Adipocyte (in vitro differentiated cells): ENCODE measurements at places on chromosomes 5 and 9.

DNA sequence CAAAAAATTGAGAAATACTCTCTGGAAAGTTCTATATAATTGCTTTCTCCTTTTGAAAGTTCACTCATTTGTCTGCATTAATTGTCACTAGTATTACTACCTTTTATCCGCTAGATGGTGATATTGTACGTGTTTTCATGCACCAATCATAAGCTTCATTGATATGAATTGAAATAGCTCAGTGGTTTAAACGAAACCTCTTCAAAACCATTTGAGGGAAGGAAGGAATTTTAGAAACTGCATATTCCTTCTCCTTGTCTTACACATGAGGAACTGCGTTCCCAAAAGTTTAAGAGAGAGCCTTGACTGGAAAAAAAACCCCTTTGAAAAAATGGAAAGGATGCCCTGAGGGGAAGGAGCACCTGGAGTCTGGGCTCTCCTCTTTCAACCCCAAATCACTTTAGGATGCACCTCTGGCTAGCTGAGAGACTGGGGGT lies 98.6 kb downstream of the YTHDC2 start:
- DNase-seq, result peak; percentile 76

GRCh38 chr5:110321117-110321516 lies 405.4 kb downstream of the TMEM232 start:
- DNase-seq, result peak; percentile 75

- no peak for DNase-seq
Measured at GRCh38 chr5:114716955-114717354, 355.1 kb downstream of the KCNN2 start.

- no peak for DNase-seq
Measured at GRCh38 chr5:57695179-57695578, 212.6 kb upstream of the ACTBL2 start.

DNA sequence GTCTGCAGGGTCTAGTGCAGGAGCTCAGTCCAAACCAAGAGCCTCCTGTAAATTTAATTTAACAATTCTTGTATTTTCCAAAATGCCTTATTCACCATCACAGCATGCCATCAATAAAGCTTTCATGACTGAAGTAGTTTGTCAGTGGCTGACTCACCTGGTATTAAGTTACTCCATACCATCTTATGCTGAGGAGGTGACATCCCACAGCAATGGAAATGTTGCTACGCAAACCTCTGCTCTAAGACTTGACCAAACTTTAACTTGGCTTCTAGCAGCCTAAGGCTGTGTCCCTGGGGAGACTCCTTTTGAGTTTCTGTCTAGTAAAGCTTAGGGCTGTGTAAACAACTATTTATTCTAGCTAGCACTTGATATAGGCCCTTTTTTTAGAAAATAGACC lies 1231.3 kb upstream of the CDH18 start:
- DNase-seq, result peak; percentile 17

GRCh38 chr5:147223343-147223742 lies 11.5 kb upstream of the STK32A start:
- no peak for DNase-seq

DNA sequence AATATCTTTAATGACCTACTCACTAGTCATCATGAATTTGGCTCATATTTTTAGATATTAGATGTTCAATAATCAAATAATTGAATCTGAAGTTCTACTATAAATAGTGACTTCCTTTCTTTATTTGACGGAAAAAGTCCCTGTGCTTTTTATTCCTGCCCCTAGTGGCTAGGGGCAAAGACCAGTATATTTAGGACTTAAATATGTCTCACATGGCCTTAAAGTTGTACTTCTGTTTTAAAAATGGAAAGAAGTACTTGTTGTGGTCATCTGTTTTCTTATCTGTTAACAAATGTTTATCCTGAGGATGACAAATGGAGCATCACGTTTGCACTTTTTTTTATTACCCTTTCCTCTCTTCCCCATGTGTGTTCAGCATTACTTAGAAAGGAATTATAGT lies 89.2 kb upstream of the GRHPR start:
- no peak for DNase-seq

GRCh38 chr9:128643519-128644300 lies 12.9 kb downstream of the DYNC2I2 start:
- no peak for DNase-seq

GRCh38 chr9:81776834-81777233 lies 87.5 kb upstream of the TLE1 start:
- DNase-seq, result no peak

- DNase-seq, result peak; percentile 15
Measured at GRCh38 chr5:121497176-121497575, 354.5 kb upstream of the FTMT start.

DNA sequence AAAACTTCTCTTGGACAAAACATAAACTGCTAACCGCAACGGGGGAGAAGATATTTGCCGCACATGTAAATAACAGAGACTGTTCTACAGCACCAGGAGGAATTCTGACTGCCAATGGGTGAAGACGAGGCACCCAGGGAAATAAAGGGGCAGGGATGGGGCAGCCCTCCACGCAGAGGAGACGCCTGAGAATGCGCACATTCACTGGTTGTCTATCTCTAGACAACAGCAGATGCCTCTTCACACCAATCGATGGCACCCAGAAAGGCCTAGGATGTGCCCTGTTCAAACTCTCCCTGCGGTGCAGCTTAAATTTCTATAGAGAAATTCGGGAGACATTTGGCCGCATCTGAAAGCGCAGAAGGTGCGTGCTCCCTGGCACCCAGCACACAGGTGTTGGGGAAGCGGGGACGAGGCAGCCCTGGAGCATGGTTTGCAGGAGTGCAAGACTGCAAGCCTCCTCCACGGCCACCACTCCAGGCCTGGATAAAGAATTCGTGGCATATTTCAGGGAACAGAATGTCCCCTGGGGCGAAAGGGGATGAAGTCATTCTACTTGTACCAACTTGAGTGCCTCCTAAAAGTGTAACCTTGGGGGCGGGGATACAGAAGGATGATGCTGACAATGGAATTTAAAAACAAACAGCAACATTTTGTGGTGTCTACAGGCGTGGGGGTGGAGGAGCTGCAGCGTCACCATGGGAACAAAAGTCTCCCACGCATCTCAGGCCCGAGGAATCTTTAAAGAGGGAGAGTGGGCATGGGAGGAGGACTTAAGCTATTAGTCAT lies 6.3 kb upstream of the IRX2 start:
- DNase-seq, result no peak

DNA sequence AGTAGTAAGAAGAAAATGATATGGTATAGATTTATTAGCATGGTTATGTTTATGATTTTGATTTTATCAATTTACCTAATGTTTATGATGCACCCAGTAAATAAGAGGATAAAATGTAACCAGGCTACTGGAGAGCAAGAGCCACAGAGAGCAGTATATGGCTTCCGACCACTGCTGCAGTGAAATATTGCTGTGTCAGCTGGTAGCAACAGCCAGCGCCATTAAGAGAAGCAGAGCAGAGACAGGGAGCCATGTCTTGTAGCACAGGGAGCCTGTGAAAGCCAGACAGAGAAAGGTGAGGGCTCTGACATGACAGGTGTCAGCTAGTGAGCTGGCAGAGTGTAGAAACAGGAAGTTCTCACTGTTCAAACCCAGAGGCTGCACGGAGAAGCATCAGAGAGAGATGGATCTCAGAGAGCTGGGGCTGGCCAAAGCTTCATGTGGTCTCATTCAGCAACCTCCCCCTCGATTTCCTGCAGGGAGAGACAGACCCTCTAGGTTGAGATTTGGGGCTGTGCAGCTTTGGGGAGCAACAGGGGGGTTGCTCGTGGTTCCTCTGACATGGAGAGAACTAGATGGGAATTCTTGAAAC lies 202.1 kb downstream of the MED10 start:
- DNase-seq, result no peak

GRCh38 chr9:16501141-16501540 lies 369.3 kb downstream of the BNC2 start:
- peak; percentile 54 for DNase-seq

DNA sequence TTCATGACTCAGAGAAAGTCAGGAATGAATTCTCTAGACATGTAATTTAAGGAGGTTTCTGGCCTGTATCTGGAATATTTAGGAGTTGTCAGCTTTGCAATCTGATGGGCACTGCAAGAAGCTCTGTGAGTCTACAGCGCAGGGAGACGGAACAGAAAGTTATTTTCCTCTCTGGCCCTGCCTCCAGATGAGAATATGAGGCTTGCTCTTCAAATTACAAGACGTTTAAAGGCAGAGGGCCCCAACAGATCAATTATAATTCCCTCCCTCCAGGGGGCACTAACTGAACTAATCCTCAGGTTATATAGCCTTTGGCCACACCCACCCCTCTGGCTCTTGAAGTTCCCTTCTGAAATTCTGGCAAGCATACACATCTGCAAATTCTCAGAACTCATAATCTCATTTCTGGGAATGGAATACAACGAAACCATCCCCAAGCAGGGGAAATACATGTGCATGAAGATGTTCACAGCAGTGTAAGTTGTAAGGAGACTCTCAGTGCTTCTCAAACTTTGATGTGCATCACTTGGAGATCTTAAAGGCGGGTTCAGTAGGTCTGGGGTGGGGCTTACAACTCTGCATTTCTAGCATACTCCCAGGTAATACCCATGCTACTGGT lies 307.6 kb downstream of the CWC27 start:
- DNase-seq, result peak; percentile 86

GRCh38 chr5:59428391-59428790 lies 465.1 kb downstream of the PDE4D start:
- no peak for DNase-seq

DNA sequence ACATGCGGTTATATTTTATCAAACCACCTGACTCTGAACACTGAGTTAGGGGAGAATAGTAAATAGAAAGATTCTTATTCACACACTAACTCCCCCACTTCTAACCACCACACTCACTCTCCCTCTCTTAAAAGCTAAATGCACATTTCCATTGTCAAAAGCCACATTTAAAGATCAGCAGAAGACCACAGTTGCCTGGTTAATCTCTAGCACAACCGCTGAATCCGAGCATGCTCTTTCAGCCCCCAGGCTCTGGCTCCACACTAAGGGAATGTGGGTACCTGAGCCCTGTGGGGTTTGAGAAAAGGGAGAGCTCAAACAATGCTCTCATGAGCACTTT lies 35.7 kb downstream of the PFDN1 start:
- no peak for DNase-seq

DNA sequence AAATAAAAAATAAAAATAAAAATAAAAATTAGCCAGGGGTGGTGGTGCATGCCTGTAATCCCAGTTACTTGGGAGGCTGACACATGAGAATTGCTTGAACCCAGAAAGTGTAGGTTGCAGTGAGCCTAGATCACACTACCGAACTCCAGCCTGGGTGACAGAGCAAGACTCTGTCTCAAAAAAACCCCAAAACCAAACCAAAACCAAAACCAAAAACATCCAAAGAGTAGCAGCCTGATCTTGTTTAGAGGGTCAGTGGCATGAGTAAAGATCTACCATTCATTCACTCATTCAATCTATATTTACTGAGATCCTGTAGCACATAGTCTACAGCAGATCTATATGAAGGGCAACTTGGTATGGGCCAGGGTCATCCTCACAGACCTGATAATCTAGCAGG lies 202.4 kb downstream of the MAPKAP1 start:
- no peak for DNase-seq

- DNase-seq, result peak; percentile 7
Measured at GRCh38 chr9:126379661-126380360, 53.2 kb downstream of the MVB12B start.

GRCh38 chr9:127905788-127906191 lies 6.4 kb upstream of the ST6GALNAC6 start:
- DNase-seq, result no peak

- DNase-seq, result peak; percentile 57
Measured at GRCh38 chr5:137091472-137091871, 407.7 kb downstream of the SPOCK1 start.

GRCh38 chr5:126450907-126451306 lies 27.7 kb downstream of the GRAMD2B start:
- no peak for DNase-seq

GRCh38 chr5:9348401-9348996 lies 197.4 kb downstream of the SEMA5A start:
- DNase-seq, result peak; percentile 83

DNA sequence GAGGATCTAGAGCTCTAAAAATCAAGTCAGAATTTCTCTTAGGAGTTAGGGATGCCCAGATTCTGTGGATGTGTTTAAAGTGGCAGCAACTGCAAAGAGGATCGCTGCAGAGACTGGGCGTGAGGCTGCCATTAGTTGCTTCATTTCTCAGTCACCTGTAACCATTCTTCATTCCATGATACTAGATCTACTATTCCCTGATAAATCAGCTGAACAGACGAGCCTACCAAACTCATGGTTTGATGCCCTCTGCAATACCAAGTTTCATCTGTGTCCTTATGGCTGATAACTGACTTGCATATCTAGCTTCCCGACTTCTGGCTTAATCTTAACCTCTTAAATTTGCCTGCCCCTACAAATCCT lies 33.3 kb downstream of the UBE2R2 start:
- DNase-seq, result no peak

DNA sequence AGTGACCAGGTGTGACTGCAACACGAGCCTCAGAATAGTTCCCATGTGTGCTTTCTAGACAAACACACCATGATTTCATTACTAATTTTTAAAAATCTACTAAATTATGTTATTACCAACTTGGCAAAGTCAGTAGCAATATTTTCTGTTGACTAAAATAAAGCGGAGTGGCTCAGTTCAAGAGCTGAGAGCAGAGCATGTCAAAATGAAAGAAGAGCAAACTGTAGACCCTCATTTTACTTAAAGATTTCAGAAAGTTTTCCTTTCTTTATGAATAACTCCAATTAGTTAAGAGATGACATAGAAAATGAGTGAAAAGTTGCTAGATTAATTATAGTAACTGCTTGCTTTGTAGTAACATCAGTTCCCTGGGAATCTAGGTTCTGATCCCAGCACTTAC lies 17.9 kb downstream of the OXCT1 start:
- no peak for DNase-seq

- peak; percentile 75 for DNase-seq
Measured at GRCh38 chr9:123954518-123955280, 24.8 kb upstream of the DENND1A start.

DNA sequence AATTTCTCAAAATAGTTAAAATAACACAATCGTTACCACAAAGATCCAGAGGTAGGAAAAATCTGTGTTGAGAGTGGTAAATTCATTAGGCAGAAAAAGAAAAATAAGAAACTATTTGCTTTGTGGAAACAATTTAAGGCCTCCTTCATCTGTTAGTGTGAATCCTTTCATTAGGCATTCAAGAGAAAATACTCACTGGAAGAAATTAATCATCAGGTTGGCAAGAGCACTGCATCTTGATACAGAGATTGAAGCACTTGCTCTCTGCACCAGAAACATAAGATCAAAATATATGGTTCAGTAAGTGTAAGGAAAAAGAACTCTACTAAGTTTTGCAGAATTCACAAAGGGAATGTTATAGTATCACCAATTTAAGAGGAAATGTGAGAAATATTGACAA lies 44.4 kb downstream of the TTC39B start:
- DNase-seq, result no peak
